ENCODE measurements at places on chromosomes 3 and 15.

GRCh38 chr3:183085634-183086390 lies 13.5 kb downstream of the MCCC1 start:
- no peak for DNase-seq

GRCh38 chr15:89874926-89875564 lies 18.7 kb downstream of the AP3S2 start:
- peak; percentile 89 for DNase-seq

DNA sequence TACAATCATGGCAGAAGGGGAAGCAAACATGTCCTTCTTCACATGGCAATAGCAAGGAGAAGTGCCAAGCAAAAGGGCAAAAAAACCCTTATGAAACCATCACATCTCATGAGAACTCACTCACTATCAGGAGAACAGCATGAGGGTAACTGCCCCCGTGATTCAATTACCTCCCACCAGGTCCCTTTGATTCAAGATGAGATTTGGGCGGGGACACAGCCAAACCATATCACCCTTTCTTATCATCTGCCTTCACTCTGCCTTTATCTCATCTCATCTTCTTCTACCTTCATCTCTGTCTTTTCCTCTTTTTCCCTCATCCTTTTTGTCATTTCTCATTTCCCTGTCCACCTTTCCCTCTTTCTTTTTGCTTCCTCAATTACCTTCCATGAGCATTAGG lies 149.6 kb downstream of the AGBL1 start:
- DNase-seq = no peak

DNA sequence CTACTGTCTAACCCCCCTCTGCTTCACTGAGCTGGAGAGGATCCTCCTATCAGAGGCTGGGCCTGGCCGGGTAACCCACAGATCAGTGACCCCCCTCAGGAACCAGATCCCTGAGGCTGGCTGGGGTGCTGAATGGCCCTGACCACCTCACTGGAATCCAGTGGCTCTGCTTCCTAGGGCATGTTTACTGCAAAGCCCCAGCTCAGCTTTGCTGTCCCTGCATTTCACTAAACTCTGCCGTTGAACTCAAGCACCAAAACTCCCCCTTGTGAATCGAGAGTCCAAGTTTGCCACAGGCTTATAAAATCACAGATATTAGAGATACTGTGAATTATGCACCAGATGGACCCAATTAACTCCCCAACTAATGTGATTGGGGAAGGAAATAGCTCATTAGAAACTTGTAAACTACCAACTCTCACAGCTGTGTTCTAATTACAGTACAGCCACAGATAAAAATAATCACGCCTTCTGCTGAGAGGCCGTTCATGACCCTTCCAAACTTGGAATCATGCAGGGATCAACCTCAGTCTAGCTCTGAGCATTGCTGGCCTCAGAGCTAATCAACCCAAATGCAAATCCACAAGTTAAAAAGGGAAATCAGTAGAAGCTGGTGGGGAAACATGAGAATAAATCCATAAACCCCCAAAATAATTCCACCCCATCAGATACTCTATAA lies 47.0 kb downstream of the OCA2 start:
- no peak for DNase-seq

GRCh38 chr15:26848498-26848897 lies 18.4 kb upstream of the GABRA5 start:
- DNase-seq = no peak

GRCh38 chr15:93664213-93664956 lies 567.0 kb upstream of the MCTP2 start:
- DNase-seq = no peak

DNA sequence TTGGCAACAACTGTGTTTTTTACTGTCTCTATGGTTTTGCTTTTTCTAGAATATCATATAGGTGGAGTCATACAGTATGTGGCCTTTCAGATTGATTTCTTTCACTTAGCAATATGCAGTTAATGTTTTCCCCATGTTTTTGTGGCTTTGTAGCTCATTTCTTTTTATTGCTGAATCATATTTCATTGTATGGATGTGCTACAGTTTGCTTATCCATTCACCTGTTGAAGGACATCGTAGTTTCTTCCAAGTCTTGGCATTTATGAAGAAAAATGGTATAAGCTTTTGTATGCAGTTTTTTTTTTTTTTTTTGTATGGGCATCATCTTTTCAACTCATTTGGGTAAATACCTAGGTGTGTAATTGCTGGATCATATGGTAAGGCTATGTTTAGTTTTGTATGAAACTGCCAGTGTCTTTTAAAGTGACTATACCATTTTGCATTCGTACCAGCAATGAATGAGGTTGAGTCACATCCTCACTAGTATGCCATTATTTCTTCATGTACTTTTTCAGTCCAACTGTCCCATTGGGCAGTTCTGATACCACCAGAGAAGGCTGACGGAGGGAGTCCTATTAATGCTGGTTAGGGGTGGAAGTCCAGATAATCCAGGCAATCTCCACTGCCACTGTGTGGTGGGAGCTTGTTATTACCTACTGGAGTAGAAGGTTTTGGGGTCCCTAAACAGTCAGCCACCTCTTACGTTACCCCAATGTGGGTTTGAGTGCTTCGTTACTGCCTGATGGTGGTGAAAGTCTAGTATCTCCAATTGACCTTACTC lies 210.5 kb downstream of the DOCK3 start:
- no peak for DNase-seq

- no peak for DNase-seq
Measured at GRCh38 chr3:53579636-53580035, 85.2 kb downstream of the CACNA1D start.

GRCh38 chr3:24460974-24461373 lies 33.7 kb downstream of the THRB start:
- no peak for DNase-seq

DNA sequence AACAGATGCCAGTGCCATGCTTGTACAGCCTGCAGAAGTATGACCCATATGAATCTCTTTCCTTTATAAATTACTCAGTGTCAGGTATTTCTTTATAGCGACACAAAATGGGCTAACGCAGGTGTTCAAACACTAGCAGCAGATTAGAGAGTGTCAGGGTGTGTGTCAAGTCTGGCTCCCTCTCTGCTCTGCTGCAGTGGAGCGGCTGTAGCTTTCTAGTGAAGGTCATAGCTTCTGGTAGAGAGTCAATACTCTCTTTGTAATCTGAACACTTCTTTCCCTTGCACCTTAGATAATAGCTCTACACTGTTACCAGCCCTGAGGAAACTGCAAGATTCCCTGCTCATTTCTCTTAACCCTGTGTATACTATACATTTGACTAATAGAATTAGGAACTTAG lies 483.2 kb upstream of the TGFBR2 start:
- no peak for DNase-seq

DNA sequence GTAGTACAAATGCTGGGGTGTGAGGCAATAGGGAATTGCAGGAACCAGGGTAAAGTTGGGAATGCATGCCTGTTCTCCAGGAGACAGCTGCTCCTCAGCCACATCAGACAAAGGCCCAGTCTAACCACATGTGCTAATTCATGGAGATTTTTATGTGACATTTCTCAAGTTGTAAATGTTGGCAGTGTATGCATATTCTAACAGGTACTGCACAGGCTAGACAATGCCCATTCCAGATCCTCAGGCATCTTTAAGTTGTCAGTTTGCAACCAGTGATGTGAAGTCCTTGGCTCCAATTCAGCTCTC lies 84.9 kb downstream of the EEFSEC start:
- DNase-seq = no peak

DNA sequence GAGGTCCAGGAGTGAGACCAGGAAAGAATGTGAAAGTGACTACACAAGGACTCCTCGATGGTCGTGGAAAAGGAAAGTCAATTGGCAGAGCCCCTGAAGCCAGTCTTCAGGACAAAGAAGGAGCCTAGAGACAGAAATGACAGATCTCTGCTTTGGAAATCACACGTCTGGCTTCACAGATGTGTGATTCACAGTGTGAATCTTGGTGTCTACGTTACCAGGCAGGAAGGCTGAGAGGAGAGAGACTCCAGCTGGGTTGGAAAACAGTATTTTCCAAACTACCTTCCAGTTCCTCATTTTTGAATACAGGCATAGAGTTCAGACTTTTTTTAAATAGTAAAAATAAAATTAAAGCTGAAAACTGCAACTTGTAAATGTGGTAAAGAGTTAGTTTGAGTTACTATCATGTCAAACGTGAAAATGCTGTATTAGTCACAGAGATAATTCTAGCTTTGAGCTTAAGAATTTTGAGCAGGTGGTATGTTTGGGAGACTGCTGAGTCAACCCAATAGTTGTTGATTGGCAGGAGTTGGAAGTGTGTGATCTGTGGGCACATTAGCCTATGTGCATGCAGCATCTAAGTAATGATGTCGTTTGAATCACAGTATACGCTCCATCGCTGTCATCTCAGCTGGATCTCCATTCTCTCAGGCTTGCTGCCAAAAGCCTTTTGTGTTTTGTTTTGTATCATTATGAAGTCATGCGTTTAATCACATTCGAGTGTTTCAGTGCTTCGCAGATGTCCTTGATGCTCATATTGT lies 6.0 kb downstream of the CCR2 start:
- no peak for DNase-seq

- no peak for DNase-seq
Measured at GRCh38 chr3:131223373-131224289, 157.9 kb upstream of the NUDT16 start.

DNA sequence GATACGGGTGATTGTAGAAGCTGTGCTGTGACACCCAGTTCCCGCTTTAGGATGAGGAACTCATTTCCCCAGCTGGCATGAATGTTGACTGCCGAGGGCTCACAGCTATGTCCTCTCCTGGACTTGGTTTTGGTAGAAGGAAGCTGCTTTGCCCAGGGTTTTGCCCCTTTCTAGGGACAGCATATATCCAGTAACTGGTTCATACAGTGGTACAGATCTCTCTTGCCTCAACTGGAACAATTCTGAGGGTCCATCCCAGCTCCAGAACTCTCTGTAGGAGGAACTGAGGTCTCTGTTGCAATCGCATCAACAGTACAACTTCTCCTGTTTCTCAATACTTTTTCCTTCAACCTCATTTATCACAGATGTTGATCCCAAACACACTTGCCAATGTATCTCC lies 54.5 kb upstream of the FNDC3B start:
- DNase-seq = no peak

DNA sequence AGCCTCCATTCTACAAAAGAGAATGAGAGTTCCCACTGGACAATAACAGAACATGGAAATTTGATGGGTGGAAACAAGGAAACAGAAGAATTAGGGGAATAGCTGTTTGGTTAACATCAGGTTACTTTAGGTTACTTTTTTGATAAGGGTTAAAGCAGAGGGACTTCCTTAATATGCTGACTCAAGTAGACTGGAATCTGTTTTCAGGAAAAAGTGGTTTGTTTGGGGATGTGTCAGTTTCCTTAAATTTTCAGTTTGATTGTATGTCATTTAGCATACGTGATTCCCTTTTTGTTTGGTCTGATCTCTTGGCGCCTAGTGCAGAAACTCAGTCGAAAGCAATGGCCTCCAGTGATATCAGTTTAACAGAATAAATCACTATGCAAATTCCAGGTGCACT lies 411.8 kb upstream of the GRM7 start:
- DNase-seq = no peak

GRCh38 chr3:61669668-61670299 lies 108.4 kb downstream of the PTPRG start:
- no peak for DNase-seq

DNA sequence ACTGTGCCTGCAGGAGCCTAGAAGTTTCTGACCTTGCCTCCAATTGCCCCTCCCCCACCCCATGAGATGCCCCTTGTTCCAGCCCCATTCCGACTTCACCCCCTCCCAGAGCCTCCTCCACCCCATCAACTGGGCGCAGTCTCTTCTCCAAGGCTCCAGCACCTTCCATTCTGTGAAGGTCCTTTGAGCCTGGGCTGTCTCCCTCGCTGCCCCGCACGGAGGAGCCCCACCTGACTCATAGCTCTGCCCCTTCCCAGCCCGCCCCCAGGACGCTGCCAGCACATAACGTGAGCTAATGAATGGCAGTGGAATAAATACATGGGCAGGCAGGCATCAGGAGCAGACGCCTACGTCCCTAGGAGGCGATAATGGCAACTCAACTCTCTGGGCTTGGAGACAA lies 113.1 kb downstream of the NUP210 start:
- DNase-seq = no peak

- DNase-seq = no peak
Measured at GRCh38 chr15:78266229-78266628, 1.9 kb downstream of the DNAJA4 start.

DNA sequence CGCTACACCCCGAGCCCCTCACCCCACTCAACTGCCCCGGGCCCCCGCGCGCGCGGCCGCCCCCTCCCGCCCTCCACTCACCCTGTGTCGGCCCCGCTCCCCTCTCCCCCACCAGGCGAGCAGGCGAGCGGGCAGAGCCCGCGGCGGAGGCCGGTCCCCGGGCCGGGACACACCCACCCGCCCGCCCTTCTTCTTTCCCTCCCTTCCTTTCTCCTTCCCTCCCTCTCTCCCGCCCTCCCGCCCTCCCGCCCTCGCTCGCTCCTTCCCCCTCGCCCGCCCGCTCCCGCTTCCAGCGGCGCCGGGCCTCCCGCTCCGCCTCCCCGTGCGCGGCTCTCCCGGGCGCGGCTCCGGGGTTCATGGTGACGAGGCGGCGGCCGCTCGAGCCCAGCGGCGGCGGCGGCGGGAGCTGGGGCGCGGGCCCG lies at the start of gene CTDSPL:
Gene CTDSPL (plus strand): TSS at position 261 of the 422 bp plus-strand sequence. CDS start 320 bp downstream, outside the sequence.
- no peak for DNase-seq

GRCh38 chr15:98330258-98330657 lies 318.1 kb upstream of the IGF1R start:
- DNase-seq = no peak

DNA sequence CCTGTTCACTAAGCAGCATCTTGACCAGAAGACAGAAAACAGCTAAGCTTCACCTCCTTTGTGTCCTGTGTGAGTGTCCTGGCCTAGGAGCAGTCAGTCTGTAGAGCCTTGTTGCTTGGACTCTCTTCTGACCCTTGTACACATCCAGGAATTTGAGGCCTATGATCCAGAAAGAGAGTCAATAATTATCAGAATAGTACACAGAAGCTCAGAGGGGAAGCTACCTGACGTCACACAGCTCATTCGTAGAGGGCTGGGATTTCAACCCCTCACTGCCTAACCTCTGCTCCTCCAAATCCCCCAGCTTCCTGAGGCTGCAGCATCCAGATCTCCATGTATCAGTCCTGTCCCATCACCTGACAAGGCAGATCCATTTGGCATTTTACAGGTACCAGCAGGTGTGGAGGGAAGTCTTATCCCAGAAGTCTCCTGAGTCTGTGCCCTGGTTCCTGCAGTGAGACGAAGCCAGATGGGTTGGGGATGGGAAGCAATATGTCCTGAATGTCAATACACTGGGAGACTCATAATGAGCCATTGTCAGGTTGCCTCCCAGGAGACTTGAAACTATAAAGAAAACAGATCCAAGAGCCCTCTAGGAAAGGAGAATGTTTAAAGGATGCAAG lies 203.1 kb downstream of the MINAR1 start:
- DNase-seq = no peak

Data from stimulated activated CD4-positive, alpha-beta T cell treated with anti-CD3 and anti-CD28 coated beads, Interleukin-2, amount 100 ng/mL, for 24 hours (primary cell).